NCI-H345 (cell line): ENCODE measurements at places on chromosomes 7 and 10.

DNA sequence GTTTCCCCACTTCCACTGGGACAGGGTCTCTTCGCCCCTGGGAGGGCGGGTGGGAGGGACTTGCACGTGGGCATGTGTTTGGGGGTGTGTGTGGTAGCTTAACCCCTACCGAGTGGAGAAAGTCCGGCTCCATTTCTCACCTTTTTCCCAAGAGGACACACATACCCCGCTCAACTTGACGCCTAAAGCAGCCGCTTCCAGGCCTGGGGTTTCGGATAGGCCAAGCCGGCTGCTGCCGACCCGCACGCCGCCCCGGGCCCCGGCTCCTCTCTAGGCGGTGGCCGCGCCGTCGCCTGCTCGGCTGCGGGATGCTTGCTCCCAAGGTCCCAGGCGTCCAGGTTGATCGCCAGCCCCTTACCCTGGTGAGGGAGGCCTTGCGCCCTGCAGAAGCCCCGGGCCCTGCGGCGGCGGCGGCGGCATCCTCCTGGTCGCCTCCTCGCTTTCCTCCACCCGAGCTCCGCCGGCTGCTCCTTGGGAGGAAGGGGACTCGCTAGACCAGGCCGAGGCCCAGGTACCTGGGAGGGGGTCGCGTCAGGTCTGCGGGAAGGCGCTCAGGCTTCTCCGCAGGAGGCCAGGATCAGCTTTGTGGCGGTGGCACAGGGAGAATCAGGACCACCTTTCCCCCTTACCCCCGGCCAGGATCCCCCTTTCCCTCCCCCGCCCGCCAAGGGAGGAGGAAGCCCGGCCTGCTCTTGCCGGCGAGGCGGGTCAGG lies 3.2 kb upstream of the GATA3 start:
- no peak for DNase-seq

- peak; percentile 44 for DNase-seq
Measured at GRCh38 chr10:128210215-128211063, 84.2 kb upstream of the MKI67 start.

DNA sequence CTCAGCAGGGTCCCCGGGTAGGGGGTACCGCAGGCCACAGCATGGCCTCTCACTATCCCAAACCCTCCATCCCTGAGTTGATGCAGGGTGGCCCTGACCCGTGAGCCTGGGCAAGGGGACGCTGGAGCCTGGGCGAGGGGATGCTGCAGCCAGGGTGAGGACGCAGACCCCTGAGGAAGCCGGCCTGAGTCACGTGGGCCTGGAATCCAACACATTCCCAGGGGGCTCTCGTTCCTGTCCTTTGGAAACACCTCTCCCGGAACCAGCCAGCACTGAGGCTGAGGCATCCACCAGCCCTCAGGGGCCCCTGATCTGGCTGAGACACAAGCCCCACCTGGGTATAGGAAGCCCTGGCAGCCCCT lies 61.5 kb upstream of the NKX6-2 start:
- DNase-seq: no peak

- no peak for DNase-seq
Measured at GRCh38 chr10:17009212-17009700, 120.4 kb downstream of the CUBN start.

DNA sequence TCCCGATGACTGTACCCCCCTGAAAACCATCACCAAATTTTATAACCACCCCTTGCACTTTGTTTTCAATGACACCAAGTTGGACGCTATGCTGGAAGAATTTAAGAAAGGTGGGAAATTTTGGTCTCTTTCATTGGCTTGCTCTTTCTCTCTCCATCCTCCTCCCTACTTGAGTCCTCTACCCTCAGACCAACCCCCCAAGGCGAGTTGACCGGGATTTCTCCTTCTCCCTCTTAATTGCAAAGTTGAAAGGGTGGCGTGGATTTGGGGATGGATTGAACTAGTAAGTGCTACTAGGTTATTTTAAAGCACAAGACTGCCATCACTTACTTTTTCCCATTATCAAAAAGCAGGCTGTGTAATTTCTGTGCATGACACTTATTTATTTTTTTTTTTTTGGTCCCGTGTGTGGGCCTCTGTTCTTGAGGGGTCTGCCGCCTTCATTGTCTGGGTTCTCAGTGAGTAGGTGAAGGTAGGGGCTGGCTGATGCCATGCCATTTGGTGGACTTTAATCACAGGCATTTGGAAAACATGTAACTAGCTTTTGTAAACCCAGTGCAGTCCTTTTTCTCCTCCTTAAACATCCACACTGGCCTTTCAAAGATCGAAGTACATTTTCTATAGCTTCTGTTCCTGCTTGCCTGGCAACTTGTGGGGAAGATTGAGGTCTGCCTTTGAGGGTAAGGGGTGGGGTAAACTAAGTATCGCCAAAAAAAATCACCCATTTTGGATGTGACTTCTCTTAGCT lies 2.1 kb downstream of the CNNM2 start:
- DNase-seq: no peak

DNA sequence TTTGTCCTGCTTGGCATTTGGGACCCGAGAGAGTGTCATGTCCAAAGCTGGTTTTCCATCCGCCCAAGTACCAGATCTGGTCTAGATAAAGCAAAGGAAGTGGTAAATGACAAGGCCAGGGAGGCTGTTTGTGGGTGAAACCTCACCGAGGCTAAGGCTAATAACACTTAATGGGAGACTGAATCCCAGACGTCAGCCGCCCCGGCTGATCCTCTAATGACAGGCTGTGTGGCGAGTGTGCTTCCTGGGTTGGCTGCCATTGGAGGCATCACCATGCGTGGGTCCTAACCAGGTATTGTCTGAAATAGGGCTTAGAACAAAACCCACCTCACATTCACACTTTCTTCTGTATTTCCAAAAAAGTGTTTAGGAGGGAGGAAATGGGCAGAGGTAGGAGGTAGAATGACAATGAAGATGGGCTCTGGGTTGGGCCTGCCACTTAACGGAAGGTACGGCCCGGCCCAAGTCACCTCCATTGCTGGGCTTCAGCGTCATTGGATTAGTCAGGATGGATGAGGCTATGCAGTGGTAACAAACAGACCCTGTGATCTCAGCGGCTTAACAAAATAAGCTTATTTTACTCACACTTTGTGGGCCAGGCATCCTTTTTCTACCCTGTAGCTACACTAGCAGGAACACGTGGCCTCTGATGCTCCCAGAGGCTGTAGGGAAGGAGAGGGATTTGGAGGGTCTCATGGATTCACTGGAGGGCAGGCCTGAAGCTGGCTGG lies 59.7 kb downstream of the PROSER2 start:
- no peak for DNase-seq

DNA sequence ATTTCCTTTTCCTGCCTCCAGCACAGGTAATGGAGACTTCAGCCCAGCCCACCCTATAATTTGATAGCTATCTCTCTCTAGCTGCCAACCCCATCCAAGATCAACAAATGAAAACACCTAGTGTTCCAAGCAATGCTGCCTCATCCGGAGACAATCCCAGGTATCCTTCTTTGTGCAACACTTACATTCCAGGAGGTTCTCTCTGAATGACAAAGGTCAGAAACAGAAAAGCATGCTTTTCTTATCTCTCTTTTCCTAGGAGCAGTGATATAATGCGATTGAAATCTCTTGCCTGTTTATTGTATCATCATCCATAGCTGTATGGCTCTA lies 699.3 kb downstream of the INHBA start:
- DNase-seq: no peak

- no peak for DNase-seq
Measured at GRCh38 chr7:128877756-128878120, 15.1 kb downstream of the ATP6V1F start.

GRCh38 chr7:3304131-3304530 lies 3.1 kb downstream of the SDK1 start:
- no peak for DNase-seq

GRCh38 chr7:96562966-96563365 lies 146.7 kb downstream of the SEM1 start:
- no peak for DNase-seq

GRCh38 chr10:52020702-52021101 lies 293.4 kb upstream of the DKK1 start:
- DNase-seq: no peak

GRCh38 chr7:104971290-104972071 lies 42.5 kb upstream of the KMT2E start:
- DNase-seq: peak; percentile 15
